ENCODE measurements at places on chromosomes 6 and 20. TPM values are rescaled to one million over a fixed set of nuclear protein-coding genes. Genes with fewer than 3 reads are reported as not detected.

Gene BPIFA2
- not detected for total RNA-seq

Gene KPNA5
- total RNA-seq: 14.5 TPM

Gene SRMS
- total RNA-seq: not detected

Gene STX11
- 9.4 TPM for total RNA-seq

Gene ARMH2
- total RNA-seq: not detected

Gene MTRF1L
- 12.9 TPM for total RNA-seq

Gene SCAF8
- 14.8 TPM for total RNA-seq

Gene LHFPL5
- not detected for total RNA-seq

Gene SLPI
- not detected for total RNA-seq

Gene CDH22
- total RNA-seq: under 0.01 TPM

Gene EGFL8
- 0.65 TPM for total RNA-seq

Gene LY6G6C
- not detected for total RNA-seq

Gene SEL1L2
- not detected for total RNA-seq

Gene LTA
- total RNA-seq: not detected

Gene PPIL4
- 21.8 TPM for total RNA-seq

Gene MLN
- not detected for total RNA-seq

Gene KIAA0408
- not detected for total RNA-seq

Gene EMILIN3
- not detected for total RNA-seq

GRCh38 chr6:26172608-26172968, 85.4 kb downstream of the HFE start:
- DNase-seq: peak; percentile 41

DNA sequence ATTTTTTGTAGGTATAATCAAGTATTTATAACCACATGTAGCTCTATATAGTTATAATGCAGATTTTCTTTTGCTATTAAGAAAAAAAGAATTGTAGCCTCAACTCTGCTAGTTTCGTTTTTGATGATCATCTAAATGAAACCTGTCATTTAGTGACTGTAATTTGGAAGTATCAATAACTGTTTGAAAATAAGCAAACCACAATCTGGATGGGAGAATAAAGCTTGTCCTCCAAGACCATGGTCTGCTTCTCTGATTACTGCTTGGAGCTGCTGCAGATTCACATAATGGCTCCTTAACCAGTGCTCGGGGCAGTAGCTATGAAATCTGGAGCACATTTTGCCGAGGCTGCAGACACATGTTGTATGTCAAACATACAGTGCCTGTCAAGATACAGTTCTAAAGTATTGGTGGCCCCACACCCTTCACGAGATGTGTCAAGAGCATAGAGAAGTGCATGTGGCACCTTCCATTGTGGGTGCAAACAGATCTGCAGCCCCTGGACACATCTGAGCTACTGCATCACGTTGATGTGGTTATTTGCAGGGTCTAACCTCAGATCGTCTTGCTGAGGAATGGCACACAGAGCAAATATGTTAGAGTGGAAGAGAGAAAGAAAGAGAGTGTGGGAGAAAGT, 255.7 kb upstream of the SUPT3H start:
- no peak for DNase-seq

- no peak for DNase-seq
These were observed 8.3 kb upstream of the WFDC2 start for GRCh38 chr20:45461225-45461624.

DNA sequence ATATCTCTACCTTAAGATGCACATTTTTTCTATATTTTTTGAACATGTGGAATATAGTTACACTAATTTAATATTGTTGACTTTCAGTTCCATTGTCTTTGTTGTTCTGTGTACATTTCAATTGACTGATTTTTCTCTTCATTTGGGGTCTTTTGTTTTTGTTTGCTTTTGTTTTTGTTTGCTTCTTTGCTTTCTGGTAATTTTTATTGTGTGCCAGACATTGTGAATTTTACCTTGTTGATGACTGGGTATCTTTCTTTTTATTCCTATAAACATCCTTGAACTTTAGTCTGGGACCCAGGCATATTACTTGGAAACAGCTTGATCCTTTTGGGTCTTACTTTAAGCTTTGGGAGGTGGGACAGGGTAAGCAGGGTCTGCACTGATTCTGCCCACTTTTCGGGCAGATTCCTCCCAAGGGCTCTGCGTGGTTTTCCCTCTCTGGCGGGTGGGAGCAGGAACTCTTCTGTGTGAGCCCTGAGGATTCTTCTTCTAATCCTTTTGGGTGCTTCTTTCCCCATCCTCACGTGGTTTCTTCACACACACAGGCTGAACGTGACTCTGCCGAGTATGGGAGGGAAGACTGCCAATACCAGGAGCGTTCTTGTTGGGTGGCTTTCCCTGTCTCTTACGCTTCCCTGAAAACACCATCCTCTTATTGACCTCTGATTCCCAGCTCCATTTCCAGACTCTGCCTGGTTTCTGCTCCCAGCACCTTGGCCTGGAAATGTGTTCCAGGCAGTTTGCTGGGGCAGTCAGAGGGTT, 200.5 kb downstream of the ARID1B start:
- DNase-seq: no peak

GRCh38 chr6:38640216-38640909, 634 bp upstream of the BTBD9 start:
- no peak for DNase-seq

DNA sequence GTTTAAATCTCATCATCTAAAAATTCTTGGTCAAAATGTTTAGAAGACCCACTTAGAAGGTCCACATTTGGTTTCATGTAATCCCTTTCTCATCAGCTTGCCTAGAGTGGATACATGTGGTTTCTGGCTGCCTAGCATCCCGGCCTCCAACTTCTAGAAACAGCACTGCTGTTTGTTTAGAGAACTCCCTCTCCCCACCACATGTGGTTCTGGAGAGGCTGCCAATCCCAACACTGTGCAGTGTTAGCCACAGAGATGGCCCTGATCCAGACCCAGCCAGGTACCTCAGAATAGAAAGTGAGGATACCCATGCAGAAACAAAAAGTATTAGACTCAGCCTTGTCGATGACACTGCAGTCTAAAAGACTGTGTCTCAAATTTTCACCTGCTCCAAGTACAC, 241.8 kb downstream of the BCKDHB start:
- no peak for DNase-seq

- DNase-seq: no peak
These were observed 25.5 kb downstream of the DCDC2 start for GRCh38 chr6:24332317-24332716.

DNA sequence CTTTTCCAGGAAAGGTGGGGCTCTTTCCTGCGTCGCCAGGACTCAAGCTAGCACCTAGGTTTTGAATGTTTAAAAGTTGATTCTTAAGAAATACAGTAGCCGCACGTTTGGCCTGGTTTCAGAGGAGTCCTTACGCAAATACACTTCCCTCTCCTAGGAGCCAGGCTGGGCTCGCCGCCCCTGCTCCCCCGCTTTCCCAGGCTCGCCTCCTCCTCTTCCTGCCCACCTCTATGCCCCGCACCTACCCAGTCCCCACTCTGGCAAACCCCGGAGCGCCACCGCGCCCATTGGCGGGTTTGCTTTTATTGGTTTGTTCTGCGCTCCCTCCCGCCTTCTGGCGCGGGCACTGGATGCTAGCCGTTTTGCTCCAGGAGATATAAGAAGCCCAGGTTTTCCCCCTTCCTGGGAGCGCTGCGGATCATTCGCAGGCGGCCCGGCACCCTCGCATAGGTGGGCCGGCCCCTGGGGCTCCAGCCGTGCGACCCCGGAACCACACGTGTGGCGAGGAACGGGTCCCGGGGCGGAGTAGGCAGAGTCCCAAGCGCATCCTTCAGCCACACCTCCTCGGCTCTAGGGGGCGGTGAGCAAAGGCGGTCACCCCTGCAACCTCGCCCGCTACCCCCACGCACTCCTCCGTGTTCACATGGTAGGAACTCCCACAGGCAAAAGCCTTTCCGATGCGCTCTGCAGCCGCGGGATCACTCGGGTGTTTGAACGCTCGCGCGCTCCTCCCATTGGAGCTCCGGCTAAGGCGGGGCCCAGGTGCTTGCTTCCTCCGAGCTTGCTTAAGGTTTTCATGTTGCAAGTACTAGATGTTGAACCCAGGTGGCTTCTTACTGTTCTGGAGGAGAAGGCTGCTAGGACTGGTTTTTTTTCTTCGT, 119.0 kb downstream of the RTN4IP1 start:
- no peak for DNase-seq

GRCh38 chr6:53630533-53631226, 34.9 kb downstream of the KLHL31 start:
- no peak for DNase-seq

DNA sequence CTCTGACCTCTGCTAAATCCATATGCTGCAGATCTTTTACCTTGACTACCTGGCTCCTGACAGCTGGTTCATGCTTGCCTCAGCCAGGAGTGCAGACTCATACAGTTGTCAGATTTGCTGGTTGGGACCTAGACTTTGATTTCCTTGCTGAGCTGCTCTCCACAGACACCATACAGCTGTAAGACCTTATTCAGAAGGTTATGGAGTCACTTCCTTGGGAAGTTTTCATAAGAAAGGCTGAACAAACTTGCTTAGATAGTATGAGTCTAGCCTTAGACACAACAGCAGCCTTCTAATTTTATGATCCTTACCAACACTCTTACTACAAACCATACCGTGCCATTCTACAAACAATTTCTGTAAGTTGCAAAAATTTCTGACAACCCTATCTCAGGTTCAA, 102.9 kb downstream of the EDN1 start:
- peak; percentile 73 for DNase-seq

- DNase-seq: no peak
These were observed 34.4 kb upstream of the ZFAND3 start for GRCh38 chr6:37785002-37785662.

- no peak for DNase-seq
These were observed 532.8 kb downstream of the GRIK2 start for GRCh38 chr6:101926149-101926925.

- peak; percentile 61 for DNase-seq
These were observed 47.8 kb downstream of the ARHGAP40 start for GRCh38 chr20:38649275-38649891.

- no peak for DNase-seq
These were observed 92.7 kb downstream of the CEBPB start for GRCh38 chr20:50283370-50283769.

- DNase-seq: no peak
These were observed 17.9 kb upstream of the ZNF451 start for GRCh38 chr6:57072108-57072507.

- DNase-seq: no peak
These were observed 145.5 kb upstream of the ZNF217 start for GRCh38 chr20:53738945-53739798.

DNA sequence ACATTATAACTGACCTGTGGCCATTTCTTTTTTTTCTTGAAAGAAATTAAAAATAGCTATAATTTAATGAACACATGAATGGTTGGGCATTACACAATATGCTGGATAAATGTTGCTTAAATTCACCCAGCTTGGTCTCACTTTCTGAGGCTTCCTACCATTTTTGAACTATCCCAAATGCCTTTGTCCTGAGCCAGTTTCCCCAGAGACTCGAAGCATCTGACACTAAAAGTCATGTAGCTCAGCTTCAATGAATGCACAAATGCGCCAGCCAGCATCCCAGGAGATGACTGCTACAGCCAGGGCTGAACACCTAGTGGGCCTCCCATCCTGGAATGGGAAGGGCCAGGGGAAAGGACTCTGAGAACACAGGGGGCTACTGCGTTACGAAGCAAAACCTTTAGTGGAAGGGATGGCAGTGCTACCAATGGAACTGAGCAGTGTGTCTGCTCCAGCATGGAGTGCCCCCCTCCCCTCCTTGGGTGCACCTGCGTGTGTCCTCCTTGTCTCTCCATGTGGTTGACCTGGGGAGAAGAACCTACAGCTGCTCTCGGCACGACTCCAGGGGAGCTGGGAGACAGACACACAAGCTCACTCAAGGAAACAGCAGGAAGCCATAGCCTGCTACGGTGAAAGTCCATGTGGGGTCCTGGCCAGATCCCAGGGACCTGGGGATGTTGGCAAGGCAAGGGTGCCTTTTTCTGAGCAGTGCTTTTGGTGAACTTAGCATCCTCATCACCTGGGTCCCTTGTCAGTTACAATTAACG, 60.9 kb downstream of the IRF4 start:
- no peak for DNase-seq

- DNase-seq: no peak
These were observed 70.0 kb upstream of the TBXT start for GRCh38 chr6:166237617-166238016.

DNA sequence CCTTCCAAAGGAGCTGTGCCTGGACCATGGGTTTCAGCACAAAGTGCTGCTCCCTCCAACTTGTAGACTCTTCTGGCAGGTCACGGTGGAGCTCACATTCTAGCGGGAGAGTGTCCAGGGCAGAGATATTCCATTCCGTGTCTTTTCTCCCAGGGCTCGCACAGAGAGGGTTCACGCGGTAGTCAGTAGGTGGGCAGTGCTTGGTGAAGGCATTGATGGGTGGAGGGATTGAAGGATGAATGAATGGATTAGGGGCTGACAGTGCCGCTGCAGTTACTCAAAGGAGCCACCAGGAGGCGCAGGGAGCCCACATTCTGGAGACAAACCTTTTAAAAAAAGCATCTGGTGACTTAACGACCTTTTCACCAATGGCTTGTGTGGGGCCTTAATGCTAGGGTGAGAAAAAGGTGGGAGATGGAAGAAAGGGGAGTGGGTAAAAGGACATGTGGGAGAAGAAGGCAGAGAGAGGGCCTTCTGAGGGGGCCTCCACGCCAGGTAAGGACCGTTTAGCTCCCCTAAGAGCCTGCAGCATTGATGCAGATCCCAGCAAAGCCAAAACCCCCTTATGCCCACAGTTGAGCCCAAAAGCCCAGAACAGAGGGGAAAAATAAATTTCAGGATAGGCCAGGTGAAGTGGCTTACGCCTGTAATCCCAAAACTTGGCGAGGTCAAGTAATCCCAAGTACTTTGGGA, 17.5 kb upstream of the FAM110A start:
- DNase-seq: peak; percentile 58

DNA sequence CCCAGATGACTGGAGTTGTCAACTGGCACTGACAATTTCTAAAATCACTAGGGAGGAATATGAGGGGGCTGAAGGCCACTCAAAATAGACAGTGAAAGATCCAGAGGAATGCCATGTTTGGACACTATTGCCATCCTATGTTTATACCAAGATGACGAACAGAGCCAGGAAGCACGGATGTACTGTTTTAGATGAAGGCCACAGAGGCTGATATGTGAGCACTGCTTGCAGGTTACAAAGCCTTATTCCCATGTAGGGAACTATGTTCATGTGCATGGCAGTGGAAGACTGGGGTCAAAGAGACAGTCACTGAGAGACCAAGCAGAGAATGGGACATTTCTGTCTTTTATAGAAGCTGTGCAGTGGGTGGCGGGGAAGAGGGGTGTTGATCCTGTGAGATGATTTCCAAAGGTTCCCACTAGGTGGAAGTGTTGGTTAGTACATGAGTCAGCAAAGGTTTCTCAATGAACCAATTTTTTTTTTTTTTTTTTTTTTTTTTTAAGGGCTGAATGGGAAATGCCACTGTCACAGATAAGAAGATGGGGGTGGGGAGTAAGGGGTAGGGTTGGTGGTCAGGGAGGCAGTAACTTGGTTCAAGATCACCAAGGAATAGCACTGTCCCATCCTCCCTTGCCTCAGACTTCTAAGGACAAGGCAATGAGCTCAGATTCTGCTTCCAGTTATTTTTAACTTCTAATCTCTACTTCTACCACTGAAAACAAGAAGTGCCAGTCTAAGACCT, 46.7 kb upstream of the MOCS1 start:
- peak; percentile 55 for DNase-seq

GRCh38 chr6:154615483-154616025, 105.1 kb upstream of the CNKSR3 start:
- DNase-seq: peak; percentile 85
